Ureter (tissue), 1 donor: ENCODE measurements at places on chromosomes 4 and X. TPM values are rescaled to one million over a fixed set of nuclear protein-coding genes. Genes with fewer than 3 reads are reported as not detected.

BGN gene
- total RNA-seq = 77.5 TPM

ATOH1 gene
- not detected for total RNA-seq

DNA sequence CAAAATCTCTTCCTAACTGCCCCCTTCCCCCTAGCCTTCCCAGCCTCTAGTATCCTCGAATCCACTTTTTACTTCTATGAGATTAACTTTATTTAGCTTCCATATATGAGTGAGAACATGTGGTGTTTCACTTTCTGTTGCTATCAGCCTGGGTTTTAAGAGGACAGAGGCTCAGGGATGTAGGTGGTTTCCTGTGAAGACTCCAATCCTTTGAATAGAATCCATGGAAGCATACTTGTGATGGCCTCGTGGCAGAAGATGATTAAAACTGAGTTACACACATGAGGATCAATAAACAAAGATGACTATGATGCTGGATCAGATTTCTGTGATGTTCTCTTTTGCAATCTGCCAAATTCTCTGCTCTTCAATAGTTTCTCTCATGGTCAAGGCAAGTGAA is 29.8 kb downstream of the CD99L2 start:
- DNase-seq = no peak

GRCh38 chr4:134885436-134885835 is 683.8 kb upstream of the PABPC4L start:
- no peak for DNase-seq

- no peak for DNase-seq
Measured at GRCh38 chrX:121333942-121334341, 286.5 kb downstream of the GLUD2 start.

- DNase-seq = no peak
Measured at GRCh38 chr4:179584101-179584500, 2141.9 kb upstream of the AGA start.
